ENCODE measurements at places on chromosomes 2 and 18. TPM values are rescaled to one million over a fixed set of nuclear protein-coding genes. Genes with fewer than 3 reads are reported as not detected.

The RAB6C gene
- 4.5 TPM for polyA plus RNA-seq

GRCh38 chr2:165114346-165114939, 89.4 kb downstream of the SCN3A start:
- no peak for DNase-seq

GRCh38 chr2:160201849-160202539, 1.9 kb upstream of the ITGB6 start:
- no peak for DNase-seq

GRCh38 chr2:11144077-11144737, 11.1 kb upstream of the SLC66A3 start:
- DNase-seq = peak; percentile 52

GRCh38 chr2:27353762-27354596, 2.6 kb downstream of the GTF3C2 start:
- no peak for DNase-seq

DNA sequence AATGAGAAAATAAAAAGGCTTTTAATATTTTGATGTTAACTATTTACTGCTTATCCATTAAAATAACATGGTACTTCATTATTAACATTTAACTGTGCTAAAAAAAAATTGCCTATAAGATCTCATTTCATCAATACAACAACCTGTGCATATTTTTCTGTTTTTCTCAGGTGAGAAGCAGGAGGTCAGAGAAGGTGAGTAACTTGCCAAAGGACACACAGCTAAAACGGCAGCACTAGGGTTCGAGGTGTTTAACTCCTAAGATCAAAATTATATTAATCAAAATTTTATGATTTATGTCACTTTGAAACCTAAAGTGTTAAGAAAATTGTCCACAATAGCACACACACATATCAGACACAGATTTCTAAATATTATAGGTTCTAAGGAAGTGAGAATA, 366.0 kb downstream of the TGIF1 start:
- DNase-seq = no peak

DNA sequence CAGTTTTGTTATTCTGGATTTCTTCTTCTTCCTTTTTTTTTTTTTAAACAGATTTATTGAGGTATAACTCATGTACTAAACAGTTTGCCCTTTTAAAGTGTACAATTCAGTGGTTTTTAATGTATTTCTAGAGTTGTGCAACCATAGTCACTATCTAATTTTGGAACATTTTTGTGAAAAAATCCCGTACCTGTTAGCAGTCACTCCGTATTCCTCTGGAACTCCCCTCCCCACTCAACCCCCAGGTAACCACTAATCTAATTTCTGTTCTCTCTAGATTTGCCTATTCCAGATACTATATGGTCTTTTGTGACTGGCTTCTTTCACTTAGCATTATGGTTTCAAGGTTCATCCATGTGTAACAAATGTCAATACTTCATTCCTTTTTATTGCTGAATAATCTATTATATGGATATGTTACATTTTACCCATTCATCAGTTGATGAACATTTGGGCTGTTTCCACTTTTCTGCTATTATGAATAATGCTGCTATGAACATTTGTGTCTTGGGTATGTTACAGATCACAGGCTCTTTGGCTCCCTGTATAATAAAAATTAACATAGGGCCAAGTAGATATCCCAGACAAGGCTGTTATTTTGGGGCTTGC, 21.9 kb downstream of the EHBP1 start:
- no peak for DNase-seq

DNA sequence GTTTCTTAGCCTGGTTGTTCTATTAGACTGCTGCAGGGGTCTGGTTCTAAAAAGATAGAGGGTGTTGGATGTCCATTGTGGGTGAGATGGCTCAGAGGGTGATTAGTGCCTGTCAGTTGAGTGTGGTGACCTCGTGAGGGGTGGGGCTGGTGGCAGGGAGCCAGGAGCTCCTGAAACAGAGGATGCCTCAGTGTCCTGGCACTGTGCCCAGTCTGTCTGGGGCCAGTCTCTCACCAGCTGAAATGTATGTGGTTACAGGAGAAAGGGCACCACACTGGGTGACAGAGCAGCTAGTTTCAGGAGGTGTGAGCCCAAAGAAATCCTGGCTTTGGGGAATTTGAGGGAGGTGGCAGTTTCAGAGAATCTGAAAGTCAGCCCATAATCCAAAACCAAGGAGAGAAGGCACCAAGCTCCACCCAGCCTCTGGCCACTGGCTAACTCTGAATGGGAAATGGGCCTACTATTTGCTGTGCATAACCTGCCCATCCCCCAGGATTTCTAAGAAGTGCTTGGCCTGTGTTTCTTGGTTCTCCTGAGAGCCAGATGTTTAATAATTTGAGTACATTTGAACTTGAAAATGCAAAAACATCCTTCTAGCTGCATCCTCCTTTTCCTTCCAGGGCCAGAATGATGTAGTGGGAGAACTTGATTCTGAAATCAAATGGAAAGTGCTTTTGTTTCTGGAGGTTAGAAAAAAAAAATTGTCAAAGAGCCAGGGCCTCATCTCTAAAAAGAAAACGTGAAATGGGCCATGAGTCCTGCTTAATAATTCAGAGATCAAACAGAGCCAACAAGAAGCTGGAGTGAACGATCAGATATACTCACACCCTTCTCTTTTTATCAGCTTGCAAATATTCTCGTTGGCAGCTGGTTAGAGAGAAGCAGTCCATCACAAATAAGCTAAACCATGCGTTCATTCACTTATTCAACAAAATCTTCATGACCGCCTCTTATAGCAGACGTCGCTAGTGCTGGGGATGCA, 92.3 kb downstream of the B3GNT2 start:
- DNase-seq = no peak

- DNase-seq = peak; percentile 90
Observed at GRCh38 chr2:191714925-191715324, 37.0 kb downstream of the NABP1 start.

GRCh38 chr18:74610051-74610615, 12.5 kb downstream of the ZNF407 start:
- no peak for DNase-seq

Data from spinal cord (tissue), 10 donors.